ENCODE measurements at places on chromosomes 7 and 10.

- no peak for DNase-seq
Observed at GRCh38 chr10:116765648-116766081, 23.3 kb upstream of the HSPA12A start.

DNA sequence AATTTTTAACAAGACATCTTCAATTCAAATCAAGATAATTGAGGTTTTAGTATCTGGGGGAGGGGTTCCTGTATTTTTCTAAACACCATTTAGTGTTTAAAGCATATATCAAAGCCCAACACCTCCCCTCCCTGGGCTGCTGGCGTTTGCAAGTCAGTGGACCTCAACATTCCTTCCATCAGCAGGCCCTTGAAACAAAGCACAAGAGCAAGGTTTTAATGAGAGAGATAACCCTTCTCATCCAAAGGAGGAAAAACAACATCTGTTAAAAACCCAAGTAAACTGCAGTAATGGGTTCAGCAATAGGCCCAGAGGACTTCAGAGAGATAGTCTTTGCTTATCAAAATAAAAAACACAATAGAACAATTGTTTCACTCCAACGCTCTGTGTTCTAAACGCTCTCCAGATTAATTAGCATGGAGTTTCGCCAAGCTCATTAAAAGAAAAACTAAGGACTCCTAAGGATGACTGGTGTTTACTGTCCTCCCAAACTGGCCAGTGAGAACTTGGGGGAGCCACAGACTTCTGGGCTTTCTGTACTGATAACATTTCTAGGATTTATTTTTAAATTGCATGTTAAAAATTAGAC lies 2.5 kb downstream of the JCAD start:
- DNase-seq = no peak

- no peak for DNase-seq
Observed at GRCh38 chr7:129115676-129116075, 28.8 kb upstream of the TSPAN33 start.

- DNase-seq = no peak
Observed at GRCh38 chr7:17090751-17091150, 207.7 kb upstream of the AHR start.

- no peak for DNase-seq
Observed at GRCh38 chr7:91007371-91007770, 256.9 kb upstream of the FZD1 start.

DNA sequence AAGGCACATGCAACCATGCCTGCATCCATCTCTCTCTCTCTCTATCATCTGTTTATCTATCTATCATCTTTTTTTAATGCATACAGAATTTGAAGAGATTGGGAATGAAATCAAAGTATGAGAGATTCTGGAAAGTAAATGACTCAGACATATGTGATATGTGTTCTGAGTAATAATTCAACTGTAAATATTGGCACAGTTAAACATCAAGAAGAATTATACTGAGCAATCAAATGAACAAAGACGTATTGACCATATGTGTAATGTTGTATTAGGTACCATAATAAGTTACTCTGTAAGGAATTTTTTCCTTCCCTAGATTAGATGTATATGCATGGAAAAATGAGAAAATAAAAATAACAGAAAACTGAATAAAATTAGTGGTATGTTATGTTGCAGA lies 108.3 kb downstream of the SUGCT start:
- DNase-seq = no peak

DNA sequence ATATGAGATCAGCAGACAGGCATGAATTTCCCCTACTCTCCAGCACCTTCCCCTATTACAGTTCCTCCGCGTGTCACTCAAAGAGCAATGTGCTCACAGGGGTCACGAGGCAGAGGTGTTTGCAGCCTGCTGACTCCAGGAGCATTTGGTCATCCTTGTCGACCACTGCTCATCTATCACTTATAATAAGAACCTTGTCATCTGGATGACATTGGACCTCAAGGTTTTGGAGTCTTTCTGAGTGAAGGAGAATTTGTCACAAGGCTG lies 32.9 kb upstream of the PLPP4 start:
- DNase-seq = no peak

DNA sequence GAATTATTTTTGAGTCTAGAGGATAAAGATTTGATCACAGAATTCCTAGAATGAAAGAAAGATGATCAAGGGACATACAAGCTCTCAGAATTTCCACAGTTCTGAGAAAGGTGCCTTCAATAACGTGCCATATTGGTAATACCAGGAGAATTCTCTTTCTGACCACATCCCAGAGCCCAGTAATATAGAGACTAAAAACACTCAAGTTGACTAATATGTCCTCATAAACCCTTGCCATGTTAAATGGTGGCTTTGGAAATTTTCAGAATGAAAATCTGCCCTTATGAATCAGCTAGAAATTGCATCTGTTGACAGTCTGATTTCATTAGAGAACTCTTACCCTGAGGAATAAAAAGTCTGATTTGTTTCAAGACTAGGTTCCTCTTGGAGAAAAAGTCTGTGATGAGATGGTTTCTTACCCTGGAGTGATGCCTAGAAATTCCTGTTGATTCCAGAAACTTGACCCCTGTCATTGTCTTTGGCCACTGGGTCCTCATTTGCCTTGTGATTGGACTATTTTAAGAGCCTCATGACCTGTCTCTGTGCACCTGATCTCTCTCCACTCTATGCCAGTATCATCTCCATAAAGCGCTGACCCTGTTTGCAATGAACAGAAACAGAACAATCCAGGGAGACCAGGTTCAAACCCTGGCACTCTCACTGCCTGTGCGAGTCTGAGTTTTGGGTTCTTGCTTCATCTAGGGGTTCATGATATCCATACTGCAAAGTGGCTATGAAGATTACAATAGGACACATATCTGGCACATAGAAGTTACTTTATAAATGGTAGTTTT lies 3.3 kb downstream of the IL2RA start:
- no peak for DNase-seq

DNA sequence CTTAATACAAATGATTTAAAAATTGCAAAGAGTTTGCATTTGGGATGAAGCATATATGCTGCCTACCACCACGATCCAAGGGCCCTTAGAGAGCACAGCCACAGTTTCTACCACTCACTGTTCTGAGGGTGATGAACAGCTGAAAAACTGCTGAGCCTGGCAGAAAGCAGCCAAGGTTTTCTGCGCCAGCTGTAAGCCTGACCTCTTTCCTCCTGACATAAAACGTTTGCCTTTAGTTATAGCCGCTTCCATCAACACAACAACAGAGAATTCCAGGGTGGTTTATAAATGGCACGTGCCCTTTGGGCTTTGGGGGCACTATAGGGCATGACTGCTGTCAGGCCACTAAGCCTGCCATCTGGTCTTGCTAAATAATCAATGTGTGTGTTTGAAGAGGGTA lies 222.8 kb downstream of the RELN start:
- DNase-seq = no peak
